ENCODE measurements at places on chromosomes 16 and 17. TPM values are rescaled to one million over a fixed set of nuclear protein-coding genes. Genes with fewer than 3 reads are reported as not detected.
A peak's percentile ranks its signal among the peaks of the same experiment; 100 is the strongest.

- H3K4me3 ChIP-seq, result no peak overlapping the region
- H3K27ac ChIP-seq, result no peak overlapping the region
- no peaks in the 10 kb centered on the region for H3K27me3 ChIP-seq
- no peak for DNase-seq
- H3K36me3 ChIP-seq, result no peaks in the 10 kb centered on the region
These were observed 510.0 kb downstream of the XYLT1 start for GRCh38 chr16:16960785-16961184.

- H3K27me3 ChIP-seq, result peaks cover 4% of the 10 kb centered on the region
- H3K36me3 ChIP-seq, result no peaks in the 10 kb centered on the region
- no peak overlapping the region for H3K4me3 ChIP-seq
- H3K4me1 ChIP-seq, result peaks cover 9% of the 10 kb centered on the region
- DNase-seq, result no peak
These were observed 63.9 kb upstream of the CNEP1R1 start for GRCh38 chr16:49961089-49961488.

DNA sequence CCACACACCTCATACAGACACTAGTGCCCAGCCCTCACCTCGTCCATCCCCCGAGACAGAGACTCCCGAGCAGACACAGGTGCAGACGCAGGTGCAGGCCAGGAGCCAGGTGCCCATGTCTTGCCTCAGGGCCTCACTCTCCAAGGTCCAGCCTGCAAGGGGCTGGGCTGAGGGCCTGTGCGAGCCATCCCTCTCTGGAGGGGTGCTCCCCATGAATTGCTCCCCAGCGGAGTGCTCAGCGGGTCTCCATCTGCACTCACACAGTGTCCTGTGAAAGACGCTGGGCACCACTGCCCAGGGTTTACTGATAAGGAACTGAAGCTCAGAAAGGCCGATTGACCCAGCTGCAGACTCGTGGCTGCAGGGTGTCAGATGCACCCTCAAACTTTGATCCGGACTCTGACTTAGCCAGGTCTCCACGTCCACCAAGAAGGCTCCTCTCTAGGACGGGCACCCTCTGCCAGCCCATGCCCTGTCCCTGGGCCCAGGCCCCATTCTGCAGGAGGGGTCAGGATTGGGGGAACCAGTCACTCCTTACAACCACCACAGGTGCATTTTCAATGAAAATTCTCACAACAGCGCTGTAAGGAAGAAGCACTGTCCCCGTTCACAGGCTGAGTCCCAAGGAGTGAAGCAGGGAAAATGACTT, 16.9 kb downstream of the POLR3K start:
- no peaks in the 10 kb centered on the region for H3K36me3 ChIP-seq
- DNase-seq, result no peak
- H3K27me3 ChIP-seq, result no peaks in the 10 kb centered on the region
- H3K4me1 ChIP-seq, result no peaks in the 10 kb centered on the region
- H3K4me3 ChIP-seq, result no peak overlapping the region

DNA sequence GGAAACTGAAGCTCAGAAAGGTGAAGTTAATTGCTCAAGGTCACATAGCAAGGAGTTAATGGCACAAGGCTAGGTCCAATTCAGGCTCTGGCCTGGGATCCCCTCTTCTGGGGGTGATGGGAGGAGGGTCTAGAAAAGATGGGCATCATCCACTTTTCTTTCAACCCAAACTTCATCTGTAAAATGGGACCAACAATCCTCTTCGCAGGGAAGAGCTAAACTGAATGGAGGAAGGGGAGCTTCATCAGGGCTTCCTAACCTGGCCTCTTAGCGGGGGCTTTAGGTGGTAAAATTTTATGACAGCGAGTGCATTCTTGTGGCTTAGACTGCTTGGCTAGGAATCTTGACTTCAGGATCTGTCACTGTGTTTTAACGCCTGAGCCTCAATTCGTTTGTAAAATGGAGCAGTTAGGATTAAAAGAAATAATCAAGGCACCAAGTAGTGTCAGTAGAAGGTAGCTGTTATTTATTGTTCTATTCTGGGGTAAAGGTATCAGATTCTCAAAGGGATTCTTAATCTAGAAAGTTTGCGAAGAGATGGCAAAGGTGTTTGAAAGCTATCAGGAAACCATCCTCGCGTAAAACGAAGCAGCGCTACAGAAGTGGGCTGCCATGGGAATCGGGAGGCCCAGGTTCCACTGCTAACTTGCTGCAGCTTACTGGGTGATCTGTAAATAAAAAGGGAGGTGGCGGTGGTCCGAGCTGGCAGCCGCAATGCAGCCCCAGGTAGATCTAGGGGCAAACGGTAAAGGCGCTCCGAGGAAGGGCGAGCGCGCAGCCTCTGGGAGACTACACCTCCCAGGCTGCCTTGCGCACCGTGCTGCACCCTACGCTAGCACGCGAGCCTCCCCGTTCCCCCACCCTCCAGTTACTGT, 1.5 kb upstream of the SRCAP start:
- DNase-seq, result peak; percentile 99
- H3K4me1 ChIP-seq, result no peaks in the 10 kb centered on the region
- peak overlapping the region; percentile 100 for H3K27ac ChIP-seq
- H3K4me3 ChIP-seq, result peak overlapping the region; percentile 92

DNA sequence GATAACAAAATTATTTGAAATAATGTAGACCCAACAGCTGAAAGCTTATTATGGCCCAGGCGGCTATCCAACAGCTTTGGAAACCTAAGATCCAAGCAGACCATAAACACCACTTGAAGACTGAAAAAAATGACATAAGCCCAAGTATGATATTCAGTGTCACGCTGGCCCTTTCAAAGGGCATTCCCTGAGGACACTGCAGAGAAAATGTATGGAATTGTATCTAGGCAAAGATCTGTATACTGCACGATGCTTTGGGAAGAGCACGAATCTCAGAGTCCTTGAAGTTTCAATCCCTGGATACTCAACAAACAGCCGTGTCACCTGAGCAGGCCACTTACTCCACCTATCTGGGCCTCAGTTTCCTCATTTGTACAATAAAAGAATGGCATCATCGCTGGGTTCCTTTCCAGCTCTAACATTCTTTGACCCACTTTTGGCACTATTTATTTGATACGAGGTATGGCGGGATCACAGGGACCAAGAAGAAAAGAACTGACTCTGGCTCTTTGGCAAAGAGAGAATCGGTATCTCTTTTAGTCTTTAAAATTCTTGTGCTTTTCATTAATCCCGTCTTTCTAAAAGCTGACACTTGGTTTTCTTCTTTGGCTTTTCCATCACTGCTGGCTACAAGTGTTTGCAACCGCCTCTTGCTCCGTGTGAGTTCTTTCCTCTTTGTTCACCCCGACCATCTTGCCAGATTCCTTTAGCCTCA, 1.2 kb downstream of the STAT5B start:
- peak overlapping the region; percentile 65 for H3K4me3 ChIP-seq
- peak; percentile 28 for DNase-seq
- peaks cover 56% of the 10 kb centered on the region for H3K4me1 ChIP-seq
- no peaks in the 10 kb centered on the region for H3K27me3 ChIP-seq
- peak overlapping the region; percentile 87 for H3K27ac ChIP-seq
- H3K36me3 ChIP-seq, result no peaks in the 10 kb centered on the region

The ADAD2 gene
- total RNA-seq, result not detected

The KRT9 gene
- not detected for total RNA-seq

The WNK4 gene
- total RNA-seq, result not detected

The HOXB2 gene
- total RNA-seq, result 59.1 TPM

The SLFN12L gene
- 0.27 TPM for total RNA-seq

Measured in sigmoid colon (tissue), 7 donors.